ENCODE measurements at places on chromosomes 1 and 21.

DNA sequence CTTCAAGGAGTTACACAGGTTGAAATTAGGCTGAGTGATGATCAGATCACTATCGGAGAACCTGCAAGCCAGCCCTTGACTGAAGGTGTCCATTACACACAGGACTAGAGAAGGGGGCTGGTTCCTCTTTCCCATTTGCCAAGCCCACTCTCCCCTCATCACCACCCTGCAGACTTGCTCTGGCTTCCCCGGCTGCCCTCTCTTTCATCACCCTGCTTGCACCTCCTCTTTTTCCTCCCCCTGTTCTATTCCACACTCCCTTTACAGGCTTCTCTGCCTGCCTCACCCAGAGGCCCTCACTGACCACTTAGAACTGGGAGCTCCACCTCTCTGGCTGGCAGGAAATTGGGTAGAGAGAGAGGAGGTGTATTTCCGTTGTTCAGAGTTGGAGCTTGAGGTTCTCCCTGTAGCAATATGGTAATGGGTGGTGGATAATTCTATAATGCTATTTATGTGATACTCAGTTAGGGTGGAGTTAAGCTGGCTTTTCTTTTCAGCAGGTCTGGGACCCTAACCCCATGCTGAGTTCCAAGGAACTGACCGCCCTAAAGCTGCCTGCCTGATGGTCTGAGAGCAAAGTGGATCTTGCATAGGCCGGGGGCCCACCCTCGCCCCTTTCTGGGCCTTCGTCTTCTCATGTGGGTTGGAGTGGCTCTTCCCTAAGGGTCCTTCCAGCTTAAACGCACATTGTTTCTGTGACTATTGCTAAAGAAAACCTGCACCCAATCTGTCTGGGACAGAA lies 111.8 kb upstream of the ADAR start:
- no peak for DNase-seq

DNA sequence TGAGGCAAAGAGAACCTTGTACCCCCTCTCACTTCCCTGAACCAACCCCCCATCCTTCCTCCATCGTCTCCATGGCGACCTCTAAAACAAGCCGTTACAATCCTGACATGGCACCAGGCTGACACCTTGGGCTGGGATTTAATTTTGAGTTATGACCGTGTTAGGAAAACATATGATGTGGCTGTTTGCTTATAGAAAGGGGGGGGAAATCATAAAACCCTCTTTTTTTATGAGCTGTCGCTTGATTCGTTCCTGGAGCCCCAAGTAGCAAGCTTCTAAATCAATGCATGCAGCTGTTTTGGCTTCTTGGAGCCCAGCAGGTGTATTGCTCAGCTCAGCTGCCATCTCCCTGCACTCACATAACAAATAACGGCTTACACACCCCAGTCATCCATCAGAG lies 301.2 kb upstream of the SPAG17 start:
- DNase-seq = peak; percentile 65

DNA sequence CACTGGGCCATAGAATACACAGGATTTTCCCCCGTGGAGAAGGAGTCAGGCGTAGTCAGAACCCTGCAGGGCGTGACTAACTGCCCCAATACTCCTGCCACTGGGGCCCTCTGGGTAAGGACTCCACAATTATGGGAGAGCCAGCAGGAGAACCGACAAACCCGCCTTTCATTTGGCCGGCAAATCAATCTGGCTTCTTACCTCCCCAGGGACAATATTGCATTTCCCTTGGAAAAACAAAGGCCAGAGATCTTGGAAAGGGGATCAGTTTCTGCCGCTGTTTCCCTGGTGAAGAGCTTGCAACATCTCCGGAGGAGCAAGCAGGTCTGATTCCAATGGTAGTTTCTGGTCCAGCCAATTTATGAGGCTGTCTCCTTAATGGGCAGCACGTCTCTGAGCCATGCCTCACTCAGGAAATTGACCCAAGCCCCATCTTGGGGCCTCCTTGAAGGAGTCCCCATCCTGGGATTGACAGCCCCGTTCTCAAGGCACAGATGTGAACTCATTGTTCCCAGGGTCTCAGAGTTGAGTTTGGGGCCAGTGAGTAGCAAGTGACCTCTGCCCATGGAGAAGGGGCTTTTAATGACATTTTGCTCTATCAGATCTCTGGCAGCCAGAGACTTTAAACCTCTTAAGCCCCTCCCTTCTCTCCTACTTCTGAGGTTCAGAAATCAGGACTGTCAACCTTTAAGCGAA lies 4.3 kb downstream of the TRABD2B start:
- no peak for DNase-seq

DNA sequence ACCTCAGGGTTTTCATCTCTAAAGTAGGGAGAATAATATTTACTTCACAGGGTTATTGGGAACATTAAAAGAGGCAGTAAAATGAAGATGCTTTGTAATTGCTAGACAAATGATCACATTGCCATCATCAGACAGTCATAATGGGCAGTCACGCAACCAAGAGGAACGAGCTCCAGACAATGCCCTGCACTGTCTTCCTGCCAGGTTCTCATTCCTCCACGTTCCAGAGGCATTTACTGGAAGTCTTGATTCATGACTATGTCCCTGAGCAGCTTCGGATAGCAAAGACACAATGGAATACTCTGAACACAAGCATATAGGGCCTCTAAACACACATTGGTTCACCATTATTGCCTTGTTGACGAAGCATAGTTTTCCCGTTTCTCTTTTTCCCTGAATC lies 389.7 kb downstream of the NTNG1 start:
- no peak for DNase-seq

DNA sequence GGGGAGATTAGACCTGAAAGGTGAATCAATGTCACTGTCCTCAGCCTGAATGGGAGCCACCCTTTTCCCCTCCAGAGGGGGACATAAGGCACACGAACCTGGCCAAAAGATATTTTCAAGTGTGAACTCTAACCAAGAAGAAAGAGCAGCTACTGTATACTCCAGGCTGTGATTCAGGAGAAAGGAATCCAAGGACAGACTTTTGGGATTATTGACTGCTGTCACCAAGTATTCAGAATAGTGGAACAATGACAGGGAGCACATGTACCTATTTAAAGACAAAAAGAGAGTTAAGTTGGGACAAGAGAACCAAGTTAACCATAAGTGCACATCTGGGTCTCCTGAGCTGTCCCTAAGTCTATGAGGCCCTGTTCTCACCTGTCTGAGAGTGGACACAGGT lies 2.4 kb downstream of the ICMT start:
- DNase-seq = no peak

DNA sequence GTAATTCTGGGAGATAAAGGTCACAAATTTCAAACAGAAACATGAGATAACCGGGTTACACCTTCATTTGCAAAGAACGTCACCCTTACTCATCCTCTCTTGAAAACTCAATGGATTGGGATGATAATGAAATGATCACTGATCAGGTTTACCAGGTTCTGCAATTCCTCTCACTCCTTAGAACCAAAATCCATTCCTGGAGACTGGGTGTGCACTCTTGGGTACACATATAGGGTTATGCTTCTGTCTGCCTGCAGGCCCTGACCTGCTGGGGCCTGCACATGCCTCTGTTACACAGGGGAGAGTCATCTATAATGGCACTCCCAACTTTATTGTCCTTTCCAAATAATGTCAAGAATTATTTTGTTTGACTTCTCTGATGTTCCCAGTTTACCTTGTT lies 8.3 kb downstream of the SUSD4 start:
- no peak for DNase-seq

DNA sequence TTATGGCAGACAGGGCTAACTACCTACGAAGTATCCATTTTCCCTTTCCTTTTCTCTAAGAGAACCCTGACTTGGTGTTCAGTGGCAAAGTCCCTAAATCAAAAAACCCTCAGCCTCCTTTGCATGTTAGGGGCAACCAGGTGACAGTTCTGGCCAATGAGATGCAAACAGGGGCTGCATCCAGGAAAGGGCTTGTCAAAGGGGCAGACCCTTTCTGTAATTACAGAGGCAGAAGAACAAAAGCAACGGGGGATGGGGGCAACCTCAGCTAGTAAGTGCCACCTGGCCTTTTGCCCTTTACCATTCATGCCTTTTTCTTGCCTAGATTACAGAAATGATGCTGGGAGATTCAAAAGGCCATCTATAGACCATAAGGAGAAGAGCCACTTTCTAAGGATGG lies 34.4 kb downstream of the GLUL start:
- no peak for DNase-seq

DNA sequence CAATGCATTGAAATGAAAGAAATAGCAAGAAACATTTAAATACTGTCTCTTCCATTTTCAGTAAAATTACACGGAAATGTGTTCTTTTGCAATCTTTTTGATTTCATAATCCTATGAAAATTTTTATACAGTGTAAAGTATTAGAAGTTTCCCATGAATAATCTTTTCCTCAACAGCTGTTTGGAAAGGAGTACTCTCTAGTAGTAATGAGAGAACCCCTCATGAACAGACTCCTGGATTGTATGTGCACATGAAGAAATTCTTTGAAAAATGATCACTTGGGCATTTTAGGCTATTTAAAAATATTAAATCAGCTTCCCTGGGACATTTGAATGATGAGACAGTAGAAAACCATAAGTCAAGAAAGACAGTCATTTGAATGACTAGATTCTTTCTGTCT lies 64.4 kb downstream of the LHX9 start:
- no peak for DNase-seq

DNA sequence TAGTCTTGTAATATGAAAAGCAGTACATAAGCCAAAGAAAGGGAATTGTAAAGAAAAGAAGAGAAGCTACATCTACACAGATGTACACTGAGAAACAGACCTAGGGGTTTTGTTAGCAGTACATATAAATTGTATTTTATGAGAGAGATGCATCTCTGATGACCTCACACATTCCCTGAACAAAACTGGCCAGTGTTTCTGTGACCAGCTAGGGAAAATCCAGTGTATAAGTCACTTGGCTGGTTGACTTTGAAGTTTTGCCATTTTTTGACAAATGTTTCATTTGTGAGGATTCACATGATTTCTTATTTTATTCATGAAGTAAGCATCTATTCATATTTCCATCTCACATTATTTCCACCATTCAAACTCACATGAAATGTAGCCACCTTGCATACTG lies 28.3 kb upstream of the DYNLT5 start:
- no peak for DNase-seq

DNA sequence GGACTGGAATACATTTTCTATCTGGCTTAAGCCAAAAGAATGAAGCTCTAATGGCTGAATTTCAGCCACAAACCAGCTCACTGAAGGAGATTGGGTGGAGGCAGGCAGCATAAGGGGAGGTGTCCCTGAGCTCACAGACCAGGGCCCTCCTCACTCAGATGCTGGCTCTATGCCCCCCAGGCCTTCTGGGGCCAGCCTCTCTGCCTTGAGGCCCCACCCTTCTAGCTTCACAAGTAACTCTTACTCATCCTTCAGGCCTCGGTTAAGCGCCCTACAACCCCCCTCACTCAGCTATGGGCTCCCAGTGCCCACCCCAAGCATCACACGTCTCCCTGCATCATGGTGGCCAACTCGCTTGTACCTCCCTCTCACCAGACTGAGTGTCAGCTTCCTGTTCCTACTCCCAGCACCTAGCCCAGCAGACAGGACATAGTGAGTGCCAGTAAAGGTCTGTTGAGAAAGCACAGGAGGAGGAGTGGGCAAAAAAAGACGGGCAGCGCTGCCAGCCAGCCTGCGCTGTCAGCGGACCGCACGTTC lies 40.8 kb upstream of the GPR157 start:
- DNase-seq = no peak

DNA sequence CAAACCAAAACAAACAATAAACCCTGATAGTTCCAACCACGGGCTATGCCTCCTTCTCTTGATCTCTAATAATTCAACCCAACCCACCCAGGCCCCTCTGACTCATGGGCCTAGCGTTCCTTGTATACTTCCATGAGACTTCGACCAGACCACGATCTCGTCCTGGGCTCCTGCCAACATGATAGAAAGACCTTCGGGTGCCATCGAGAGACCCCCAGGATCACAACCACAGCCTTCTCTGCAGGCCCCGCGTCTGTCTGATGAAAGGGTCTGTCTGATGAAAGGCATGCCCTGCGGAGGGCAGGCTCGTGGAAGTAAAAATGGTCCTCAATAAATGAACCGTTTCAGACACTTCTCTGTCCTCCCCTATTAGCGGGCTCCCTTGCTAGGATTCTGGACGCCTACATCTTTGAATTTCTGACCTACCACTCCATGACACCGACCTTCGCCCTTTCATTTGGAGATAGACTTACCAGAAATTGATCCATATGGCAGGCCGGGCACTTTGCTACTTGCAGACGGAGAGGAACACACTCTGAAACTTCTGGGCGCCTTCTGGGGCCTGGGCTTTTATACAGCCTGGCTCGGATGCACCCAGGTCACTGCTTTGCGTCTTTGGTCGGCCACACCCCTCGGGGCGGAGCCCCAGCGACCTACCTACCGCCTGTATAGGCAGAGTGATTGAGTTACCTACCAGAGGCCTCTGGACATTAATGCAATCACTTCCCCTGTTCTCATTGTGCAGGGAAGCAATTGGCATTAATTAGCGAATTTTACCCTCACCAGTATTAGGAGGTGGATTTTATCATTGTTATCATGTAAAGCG lies 5.3 kb upstream of the KLF18 start:
- no peak for DNase-seq

- DNase-seq = no peak
Observed at GRCh38 chr1:5979536-5980313, 12.5 kb downstream of the NPHP4 start.
